ENCODE measurements at places on chromosomes 4 and X.

- no peak for DNase-seq
These were observed 61.8 kb downstream of the BRWD3 start for GRCh38 chrX:80747832-80748231.

DNA sequence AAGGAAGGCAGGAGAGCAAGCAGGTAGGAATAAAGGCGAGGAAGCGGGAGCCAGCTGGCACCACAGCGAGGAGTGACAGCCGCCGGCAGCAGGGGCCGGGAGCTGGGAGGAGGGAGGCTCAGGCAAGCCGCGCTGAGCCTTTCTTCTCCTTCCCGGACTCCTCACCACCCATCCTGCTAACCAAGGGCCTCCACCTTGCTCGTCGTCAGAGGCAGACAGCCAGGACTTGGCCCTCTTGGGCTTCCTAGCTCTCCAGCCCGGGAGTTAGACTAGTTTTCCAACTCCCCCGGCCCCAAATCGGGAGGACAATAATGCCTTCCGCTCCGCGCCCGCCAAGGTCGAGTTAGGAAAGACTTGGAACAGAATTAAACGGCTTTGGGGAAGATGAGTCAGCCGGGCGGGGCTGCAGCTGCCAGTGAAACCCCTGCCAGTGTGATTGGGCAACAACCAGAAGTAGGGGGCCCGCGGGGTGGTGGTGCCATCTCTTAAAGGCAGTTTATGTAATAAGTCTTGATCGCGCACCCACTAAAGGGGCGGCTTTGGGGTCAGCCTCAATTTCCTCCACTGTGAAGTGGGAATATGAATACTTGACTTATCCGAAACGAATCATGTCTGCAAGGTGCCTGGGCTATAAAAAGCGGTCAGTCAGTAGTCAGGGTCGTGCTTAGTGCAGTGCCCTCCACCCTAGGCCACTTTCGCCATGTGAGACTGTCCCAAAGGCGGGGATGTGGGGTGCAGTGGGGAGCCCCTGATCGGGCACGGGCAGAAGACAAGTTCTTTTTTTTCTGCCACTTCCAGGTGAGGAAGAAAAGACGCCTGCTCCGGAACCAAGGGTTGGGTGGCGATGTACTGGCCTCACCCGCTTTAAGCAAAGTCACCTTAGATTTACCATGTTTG, 6.7 kb upstream of the HSD17B10 start:
- peak; percentile 18 for DNase-seq

DNA sequence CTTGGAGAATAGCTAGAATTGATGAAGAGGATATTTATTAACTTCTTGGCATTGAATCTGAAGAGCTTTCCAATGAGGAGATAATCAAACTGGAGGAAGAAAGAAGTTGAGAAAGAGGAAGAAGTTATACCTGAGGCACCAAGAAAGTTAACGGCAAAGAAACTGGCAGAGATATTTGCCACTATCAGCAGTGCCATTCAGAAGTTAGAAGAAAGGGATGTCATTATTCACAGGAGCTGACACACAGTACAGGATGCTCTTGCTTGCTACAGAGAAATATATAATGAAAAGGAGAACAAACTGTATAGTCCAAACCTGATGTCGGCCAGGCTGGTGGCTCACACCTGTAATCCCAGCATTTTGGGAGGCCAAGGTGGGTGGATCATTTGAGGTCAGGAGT, 64.5 kb downstream of the MCUB start:
- no peak for DNase-seq

GRCh38 chrX:153736071-153736820, 11.6 kb downstream of the ABCD1 start:
- DNase-seq, result no peak

GRCh38 chr4:32661229-32661628, 1941.1 kb downstream of the PCDH7 start:
- DNase-seq, result no peak

DNA sequence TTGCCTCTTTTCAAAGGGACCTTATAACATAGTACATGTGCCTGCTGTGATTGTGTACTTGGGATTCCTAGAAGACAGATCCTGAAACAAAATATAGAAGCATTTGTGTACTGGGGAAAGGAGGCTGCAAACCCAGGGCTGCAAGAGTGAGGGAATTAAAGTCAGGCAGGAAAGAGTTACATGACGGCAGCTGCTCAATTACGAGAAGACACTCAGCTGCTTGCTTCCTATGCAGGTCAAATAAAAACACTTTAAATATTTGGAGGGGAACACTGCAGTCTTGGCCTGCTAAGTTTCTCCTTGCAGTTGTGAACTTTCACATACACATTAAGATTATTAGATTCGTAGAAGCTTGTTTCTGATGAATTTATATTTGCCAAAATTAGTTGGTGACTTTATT, 191.9 kb upstream of the CXCL13 start:
- no peak for DNase-seq

DNA sequence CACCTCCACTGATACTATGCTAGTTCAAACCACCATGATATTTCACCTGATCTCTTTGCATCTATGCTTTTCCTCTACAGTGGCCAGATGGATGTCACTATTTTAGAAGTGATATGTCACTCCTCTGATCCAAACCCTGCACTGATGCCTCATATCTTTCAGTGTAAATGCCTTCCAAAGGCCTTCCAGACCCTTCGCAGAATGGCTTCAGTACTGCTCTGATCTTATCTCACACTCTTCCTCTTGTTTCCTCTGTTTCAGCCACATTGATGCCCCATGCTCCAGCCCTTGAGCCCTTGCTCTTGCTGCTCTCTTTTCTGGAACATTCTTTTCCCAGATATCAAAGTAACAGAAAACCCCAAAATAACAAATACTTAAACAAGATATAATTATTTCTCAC, 17.9 kb downstream of the MID1IP1 start:
- no peak for DNase-seq

GRCh38 chr4:184188443-184189400, 29.0 kb downstream of the ENPP6 start:
- DNase-seq, result no peak

DNA sequence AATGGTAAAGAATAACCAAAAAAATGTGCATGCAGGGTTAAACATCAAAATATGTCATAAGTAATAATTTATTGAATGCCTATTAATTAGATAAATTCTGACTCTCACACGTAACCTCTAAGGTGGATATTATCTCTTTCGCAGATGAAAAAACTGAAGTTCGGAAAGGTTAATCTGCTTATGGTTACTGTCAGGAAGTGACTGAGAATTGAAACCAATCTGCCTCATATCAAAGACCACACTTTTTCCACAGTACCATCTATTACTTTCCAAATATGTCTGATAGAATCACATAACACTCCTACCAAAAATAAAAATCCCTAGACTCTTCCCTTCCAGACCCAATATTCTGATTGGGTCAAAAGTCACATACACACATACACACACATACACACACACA, 6.2 kb downstream of the CHIC2 start:
- no peak for DNase-seq

DNA sequence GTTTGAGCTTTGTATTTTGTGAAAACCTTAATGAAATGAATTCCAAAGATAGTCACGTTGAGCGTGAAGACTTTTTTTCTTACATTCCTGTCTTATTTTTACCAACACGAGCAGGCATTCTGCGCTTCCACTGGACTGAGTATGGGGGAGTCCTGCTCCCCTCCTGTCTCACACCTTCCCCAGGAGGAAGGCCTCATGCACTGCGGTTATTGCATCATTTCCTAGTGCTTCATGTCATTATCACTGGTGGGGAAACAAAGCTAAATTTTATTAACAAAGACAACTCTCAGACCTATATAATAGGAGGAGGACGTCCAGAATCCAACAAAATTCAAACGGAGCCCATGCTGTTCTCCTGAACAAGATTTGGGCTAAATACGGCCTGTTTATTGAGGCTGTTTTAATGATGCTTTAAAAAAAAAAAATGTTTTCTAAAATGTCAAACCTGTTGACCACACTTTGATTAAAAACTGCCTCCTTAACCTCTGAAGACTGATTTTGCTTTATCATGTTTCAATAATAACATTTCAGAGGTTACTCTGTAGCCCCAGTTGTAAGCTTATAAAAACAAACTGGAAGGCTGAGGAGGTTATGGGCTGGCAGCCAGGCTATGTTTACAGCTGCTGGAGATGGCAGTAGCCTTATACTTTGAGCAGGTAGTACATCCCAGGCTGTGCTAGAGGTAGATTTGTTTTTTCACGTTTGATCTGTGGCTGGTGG, 118.0 kb downstream of the SOWAHB start:
- DNase-seq, result no peak

- DNase-seq, result peak; percentile 41
These were observed 78.1 kb upstream of the PAGE3 start for GRCh38 chrX:55342533-55343501.

DNA sequence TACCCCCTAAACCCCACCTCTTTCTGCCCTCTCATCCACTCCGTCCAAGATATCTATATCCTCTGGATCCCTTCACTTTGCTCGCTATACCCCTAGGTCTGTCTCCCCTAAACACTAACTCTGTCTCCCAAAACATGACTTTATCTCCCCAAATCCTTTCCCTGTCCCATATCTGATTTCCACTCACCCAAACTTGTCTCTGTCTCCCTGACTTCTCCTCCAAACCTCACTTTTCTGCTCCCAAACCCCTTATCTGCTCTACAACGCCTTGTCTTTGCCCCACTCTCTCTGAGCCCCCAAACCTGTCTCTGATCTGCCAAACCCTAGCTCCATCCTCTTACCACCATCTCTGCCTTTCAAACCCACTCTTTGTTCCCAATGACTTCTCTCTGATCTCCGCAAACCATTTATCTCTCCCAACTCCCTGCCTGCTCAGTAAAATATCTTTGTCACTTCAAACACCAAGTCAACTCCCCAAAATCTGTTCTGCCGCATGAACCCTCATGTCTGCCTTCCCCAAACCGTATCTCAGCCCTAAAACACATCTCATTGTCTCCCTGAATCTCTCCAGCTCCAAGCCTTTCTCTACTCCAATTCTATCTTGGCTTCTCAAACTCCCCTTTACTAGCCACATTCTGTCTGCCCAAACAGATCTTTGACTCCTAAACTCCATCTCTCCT, 575 bp downstream of the GATA1 start:
- DNase-seq, result peak; percentile 52

All from hematopoietic multipotent progenitor cell treated with erythropoietin and hydrocortisone succinate and interleukin-3 and kit ligand, for 17 days (in vitro differentiated cells).